ELR (cell line): ENCODE measurements at places on chromosomes 2 and 18.

- no peak for DNase-seq
Observed at GRCh38 chr2:228359473-228359872, 178.0 kb upstream of the SPHKAP start.

- DNase-seq = no peak
Observed at GRCh38 chr2:44948565-44949328, 7.2 kb downstream of the SIX3 start.

DNA sequence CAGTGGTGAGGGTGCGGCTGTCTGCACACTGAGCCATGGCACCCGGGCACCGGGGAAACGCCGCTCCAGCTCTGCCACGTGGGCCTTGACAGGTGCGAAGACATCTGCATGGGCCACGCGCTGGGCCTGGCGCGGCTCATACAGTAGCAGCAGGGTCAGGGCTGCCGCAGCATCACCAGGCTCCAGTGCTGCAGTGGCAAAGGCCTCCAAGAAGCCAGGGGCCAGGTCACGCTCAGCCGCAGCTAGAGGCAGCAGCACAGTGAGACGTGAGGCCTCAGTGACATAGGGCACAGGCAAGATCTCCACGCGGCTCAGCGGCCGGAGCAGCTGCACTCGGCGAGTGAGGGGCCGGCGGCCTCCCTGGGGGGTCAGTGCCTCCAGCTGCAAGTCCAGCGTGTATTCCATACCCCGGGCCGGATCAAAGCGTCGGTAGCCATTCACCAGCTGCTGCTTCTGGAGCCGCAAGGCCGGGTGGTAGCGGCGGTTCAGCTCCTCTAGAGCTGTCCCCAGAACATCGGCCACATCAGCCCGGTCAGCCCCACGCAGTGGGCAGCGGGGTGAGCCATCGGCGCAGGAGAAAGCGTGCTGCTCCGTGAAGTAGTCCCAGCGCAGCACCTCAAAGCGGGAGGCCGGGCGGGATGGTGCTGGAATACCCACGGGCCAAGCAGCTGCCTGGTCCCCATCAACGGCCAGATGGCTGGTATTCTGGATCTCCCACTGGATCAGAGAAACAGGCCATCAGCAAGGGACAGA, 3.5 kb downstream of the CHPF start:
- no peak for DNase-seq

DNA sequence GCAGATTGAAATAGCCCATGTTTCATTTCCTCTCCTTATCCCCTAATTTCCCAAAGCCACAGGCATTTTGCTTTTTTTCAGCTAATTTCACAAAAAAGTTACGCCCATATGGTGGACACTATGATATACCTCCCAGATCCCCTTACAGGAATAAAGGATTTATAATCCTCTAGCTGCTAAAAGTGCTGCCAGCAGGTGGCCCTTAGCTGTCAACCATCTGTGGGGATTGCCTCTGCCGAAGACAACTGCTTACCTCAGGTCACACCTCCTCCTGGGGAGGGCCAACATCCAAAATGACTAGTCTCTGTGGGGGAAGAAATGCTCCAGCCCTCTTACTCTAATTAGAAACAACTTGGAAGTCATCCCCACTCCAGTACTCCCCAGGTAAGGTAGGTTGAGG, 61.0 kb upstream of the EPB41L3 start:
- DNase-seq = no peak

DNA sequence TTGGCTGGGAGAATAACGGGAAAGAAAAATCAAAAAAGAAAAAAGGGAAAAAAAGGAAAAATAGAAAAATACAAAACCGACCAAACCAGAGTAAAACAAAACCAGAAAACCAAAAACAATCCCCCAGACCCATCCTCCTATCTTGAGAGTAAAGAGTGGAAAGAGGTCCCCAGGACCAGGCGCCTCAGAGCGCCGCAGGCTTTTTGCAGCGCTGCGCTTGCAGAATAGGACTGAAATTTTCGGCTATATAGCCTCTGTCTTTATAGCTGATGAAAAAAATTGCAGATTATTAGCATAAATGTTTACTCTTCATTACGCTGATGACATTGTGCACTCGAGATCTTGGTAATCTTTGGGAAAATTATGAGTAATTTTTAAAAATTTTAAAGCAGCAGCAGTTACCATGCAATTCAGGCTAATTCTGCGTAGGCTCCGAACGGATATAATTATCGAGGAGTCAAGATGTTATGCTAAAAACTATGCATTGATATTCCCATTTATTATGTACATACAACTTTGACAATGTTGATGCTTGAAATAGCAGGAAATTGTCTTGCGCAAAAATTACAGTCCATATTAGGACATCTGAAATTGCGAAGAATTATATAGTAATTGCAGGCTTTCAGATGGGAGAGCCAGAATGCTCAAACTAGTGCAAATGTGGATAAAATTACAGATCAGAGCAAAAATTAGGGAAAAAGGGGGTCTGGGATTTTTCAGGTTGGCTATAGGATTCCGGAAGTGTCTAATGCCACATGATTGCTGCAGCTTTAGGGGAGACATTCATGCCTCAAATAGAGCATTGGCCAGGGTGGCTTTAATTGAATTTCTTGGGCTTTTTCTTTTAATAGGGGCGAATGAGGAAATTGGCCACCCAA, 8.3 kb downstream of the DLX1 start:
- no peak for DNase-seq

DNA sequence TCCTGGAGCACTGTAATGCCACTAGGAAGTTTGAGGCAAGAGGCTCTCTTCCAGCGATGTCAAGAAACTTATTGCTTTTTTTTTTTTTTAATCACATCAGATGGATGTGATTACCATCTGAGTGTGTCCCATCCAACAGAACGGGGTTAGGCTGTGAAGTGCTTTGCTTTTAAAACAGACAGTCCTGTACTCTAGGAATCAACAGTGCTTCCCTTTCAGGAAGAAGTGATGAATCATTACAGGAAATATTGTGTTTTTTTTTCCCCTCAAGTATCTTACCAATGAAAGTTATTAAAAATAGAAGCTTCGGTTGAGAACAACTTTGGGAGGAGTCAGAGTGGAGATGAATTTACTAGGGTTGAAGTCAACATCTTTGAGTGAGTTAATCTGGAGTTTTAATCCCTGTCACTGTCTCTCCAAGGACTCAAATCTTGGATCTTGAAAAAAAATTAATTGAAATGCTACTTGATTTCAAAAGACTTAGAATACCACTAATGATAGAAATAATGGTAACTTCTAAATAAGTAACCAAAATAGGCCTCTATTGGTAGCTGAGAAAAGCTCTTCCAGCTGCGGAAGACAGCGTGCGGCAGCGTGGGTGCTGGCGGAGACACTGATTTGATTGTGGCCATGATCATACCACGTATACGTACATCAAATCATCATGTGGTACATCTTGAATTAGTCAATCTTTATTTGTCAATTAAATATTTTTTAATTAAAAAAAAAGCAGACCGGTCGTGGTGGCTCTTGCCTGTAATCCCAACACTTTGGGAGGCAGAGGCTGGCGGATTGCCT, 45.5 kb downstream of the GATA6 start:
- peak; percentile 30 for DNase-seq
